ENCODE measurements at places on chromosomes 6 and 20.
A peak's percentile ranks its signal among the peaks of the same experiment; 100 is the strongest.

DNA sequence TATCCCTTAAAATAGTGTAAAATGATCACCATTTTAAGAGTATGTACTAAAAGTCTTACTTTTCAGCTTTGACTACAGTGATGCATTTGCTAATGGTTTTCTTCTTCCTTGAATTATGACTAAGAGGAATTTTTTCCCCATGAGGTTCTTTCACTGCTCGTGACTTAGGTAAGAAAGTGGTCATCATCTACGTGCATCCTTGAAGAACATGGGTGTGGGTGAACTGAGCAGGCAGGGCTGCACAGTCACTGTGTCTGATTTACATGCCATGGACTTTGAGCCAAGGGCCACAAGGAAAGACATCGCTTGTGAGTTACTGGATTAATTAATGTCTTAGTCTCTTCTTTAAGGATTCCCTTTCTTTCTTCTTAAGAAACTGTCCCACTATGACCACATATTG is 33.3 kb downstream of the NQO2 start:
- DNase-seq: no peak

DNA sequence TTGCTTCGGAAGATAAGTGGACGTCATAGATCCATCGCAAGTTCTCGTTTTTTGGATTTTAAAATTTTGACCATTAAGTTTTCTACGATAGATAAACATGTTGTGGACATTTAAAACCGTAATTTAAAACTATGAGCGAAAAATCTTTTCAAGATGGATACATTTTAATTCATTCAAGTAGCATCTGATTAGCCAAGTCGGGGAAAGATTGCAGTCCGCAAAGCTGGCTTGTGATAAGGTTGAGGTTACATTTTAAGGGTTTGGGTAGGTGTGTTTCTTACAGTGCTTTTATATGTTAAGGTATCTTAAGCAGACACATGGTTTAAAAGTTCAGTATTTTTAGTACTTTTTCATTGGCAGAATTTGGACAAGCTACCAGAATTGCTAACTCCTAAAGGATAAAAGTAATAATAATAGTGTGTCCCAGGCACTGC is 1.2 kb downstream of the WTAP start:
- no peak for DNase-seq

DNA sequence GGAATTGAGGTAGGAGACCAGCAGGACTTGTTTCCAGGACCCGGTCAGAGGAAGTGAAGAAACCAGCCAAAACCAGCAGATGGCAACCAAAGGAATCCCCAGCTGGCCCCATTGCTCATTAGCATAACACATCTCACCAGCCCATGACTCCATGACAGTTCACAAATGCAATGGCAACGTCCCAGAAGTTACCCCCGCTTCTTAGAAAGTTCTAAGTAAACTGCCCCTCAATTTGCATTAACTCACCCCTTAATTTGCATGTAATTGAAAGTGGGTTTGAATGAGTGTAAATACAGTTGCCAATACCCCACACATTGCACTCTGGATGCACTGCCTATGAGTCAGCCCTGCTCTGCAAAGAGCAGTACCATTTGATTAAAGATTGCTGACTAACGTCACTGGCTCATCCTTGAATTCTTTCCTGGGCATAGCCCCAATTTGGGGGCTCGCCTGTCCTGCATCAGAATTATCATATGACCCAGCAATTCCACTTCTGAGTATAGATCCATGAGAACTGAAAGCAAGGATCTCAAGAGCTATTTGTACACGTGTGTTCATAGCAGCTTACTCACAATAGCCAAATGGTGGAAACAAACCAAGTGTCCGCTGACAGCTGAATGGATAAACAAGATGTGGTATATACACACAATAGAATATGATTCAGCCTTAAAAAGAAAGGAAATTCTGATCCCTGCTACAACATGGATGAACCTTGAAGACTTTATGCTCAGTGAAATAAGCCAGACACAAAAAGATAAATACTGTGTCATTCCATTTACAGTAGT is 36.4 kb downstream of the MYLK4 start:
- no peak for DNase-seq

DNA sequence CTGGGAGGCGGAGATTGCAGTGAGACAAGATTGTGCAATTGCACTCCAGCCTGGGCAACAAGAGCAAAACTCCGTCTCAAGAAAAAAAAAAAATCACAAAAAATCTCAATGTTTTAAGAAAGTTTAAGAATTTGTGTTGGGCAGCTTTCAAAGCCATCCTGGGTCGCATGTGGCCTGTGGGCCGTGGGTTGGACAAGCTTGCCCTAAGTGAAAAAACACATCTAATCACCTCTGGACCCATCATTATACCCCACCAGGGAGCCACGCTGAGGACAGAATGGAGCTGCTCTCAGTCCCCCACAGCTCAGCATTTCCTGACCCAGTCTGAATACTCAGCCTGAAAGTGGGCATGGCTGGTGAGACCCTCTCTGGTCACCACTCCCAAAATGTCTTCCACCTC is 129.3 kb downstream of the PRND start:
- DNase-seq: no peak

DNA sequence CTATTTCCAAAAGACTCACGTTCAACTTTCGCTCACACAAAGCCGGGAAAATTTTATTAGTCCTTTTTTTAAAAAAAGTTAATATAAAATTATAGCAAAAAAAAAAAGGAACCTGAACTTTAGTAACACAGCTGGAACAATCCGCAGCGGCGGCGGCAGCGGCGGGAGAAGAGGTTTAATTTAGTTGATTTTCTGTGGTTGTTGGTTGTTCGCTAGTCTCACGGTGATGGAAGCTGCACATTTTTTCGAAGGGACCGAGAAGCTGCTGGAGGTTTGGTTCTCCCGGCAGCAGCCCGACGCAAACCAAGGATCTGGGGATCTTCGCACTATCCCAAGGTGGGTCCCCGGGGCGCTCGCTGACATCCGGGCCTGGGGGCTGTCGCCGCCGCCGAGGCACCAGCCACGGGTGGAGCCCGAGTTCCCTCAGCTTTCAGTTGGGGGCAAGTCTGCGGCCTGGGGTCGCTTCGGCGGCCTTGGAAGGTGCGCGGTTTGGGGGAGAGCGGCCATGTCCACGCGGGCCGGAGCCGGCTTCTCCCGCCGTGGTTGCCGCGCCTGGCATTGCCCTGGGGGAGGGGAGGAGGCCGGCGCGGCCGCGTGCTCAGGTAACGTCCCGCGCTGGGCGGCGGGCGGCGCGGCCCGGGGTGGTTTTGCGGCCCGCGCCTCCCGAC is 429 bp downstream of the AMD1 start:
- peak; percentile 18 for DNase-seq

DNA sequence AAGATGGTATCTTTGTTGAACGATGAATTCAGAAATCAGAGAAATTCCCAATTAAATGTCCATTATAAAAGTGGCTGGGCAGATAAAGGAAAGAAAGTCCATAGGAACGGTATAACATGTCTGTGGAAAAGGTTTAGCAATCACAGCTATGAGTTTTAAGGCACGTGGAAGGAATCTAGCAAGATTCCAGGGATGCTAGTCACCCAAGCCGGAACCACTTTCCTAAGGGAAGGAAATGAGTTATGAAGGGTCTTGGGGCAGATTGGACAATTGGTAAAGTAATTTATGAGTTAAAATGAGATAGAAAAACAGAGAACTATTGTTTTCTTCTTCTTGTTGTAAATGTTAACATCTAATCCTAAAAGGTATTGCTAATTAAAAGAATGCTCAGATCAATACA is 384.8 kb downstream of the ADGRB3 start:
- DNase-seq: no peak

- DNase-seq: no peak
Observed at GRCh38 chr6:36805917-36806316, 33.3 kb downstream of the CPNE5 start.

GRCh38 chr6:47256981-47257730 is 52.5 kb downstream of the TNFRSF21 start:
- DNase-seq: no peak

DNA sequence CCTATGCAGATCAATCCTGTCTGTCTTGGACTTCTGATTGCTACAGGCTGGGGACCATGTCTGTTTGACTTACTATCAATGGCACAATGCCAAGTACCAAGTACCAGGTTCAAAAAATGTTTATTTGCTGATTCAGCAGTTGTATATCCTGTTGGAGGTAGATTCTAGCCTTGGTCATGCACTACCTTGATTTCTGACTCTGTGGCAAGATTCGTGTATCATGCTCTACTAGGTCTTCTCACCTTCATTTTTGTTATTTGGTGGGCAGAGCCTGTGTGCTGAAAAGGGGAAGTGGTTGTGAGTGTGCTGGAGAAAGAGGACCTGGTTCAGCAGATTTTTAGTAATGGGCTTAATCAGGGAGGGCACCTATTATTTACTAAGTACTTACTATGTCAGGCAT is 192.4 kb upstream of the MYLIP start:
- peak; percentile 62 for DNase-seq

- DNase-seq: no peak
Observed at GRCh38 chr20:36312724-36313441, 6.7 kb downstream of the DLGAP4 start.

- DNase-seq: no peak
Observed at GRCh38 chr6:24504649-24505586, 10.1 kb downstream of the ALDH5A1 start.

- no peak for DNase-seq
Observed at GRCh38 chr20:37375227-37375626, 29.3 kb downstream of the SRC start.

GRCh38 chr6:25337431-25337830 is 58.3 kb downstream of the CARMIL1 start:
- peak; percentile 58 for DNase-seq

- no peak for DNase-seq
Observed at GRCh38 chr6:62998022-62998421, 213.2 kb upstream of the FKBP1C start.

- no peak for DNase-seq
Observed at GRCh38 chr6:111087871-111088667, 766 bp downstream of the SLC16A10 start.

GRCh38 chr6:41656002-41656691 is 17.9 kb downstream of the MDFI start:
- no peak for DNase-seq

DNA sequence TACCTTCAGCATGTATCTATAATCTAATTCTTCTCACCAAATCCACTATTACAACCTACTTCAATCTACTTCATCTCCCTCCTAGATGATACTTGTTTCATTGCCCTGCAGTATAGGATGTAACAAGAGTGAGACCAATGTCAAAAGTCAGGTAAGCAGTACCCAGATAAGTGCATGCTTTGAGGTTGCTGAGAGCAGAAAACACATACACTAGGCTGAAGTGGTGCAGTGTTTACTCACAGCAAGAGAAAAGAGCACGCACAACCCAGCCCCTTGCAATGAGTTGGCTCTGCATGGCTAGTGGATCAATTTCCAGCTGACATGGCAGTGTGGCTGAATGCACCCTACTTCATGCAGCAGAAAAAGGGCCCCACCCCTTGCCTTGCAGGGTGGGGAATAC is 199.9 kb downstream of the EPHA7 start:
- DNase-seq: peak; percentile 59

GRCh38 chr6:165728216-165728615 is 65.2 kb upstream of the PDE10A start:
- DNase-seq: no peak

- DNase-seq: no peak
Observed at GRCh38 chr20:17442588-17442987, 88.6 kb downstream of the BFSP1 start.

- no peak for DNase-seq
Observed at GRCh38 chr20:41392871-41393704, 26.5 kb upstream of the EMILIN3 start.

DNA sequence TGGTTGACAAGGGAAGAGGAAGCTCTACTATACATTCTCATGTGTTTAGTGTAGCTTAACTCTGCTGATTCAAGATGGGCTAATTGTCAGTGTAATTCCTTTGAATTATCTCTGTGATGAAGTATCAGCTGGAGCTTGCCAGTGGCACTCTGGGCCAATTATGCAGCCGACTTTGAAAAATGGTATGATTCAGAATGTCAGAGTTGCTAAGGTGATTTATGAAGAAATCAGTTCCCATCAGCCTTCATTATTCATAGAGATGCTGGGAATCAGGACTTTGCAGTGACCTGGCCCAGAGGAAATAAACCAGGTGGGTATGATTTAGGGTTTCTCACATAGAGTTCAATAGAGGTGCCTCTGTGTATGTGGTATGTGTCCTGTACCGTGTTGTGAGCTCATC is 33.4 kb downstream of the KCNS1 start:
- no peak for DNase-seq

- no peak for DNase-seq
Observed at GRCh38 chr20:62032609-62033368, 32.9 kb downstream of the TAF4 start.

DNA sequence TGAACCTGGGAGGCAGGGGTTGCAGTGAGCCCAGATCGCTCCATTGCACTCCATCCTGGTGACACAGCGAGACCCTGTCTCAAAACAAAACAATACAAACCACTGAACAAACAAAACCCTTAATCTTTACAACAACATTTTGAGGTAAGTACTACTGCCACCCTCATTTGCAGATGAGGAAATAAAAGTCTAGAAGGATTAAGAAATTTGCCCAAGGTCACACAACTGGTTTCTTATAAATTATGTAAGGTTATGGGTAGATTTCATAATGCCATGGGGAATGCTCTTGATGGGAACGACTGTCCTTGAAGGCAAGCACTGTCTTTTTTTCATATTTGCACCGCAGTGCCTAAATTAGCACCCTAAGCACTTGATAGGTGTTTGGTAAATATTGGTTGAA is 13.8 kb upstream of the B4GALT5 start:
- no peak for DNase-seq
